Stimulated activated CD8-positive, alpha-beta memory T cell treated with anti-CD3 and anti-CD28 coated beads, Interleukin-15, amount 100 ng/mL, for 48 hours (primary cell): ENCODE measurements at places on chromosomes 1 and 21.

DNA sequence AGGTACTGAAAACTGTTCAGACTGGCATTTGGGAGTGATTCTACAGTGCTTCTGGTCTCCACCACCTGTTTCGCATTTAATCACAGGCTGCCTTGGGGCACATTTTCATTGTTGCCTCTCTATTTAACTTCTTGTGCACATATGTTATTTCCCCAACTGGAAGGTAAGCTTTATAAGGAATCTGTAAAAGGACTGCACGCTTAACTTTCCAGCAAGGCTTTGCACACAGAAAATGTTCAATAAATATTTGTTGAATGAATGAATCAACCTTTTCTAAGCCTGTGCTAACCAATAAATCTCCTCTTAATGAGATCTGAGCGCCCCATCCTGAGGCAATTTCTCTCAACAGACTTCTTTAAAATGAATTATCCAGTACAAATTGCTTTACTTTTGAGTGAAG is 84.3 kb upstream of the ARHGAP29 start:
- no peak for DNase-seq

DNA sequence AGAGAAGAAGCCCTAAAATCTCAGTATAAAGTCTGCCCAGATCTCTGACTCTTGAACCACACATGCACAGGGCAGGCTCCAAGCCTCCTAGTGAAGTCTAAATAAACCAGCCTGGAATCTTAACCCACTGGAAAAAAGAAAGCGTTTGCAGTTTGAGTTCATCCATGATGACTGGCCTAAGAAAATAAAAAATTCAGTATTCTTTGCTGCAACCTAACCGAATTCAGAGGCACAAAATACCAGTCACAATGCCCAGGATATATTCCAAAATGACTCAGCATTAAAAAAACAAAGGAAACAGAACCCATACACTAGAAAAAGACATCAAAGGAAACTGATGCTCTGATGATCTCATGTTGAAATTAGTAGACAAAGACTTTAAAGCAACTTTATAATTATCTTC is 269.2 kb downstream of the SDCCAG8 start:
- DNase-seq = no peak

DNA sequence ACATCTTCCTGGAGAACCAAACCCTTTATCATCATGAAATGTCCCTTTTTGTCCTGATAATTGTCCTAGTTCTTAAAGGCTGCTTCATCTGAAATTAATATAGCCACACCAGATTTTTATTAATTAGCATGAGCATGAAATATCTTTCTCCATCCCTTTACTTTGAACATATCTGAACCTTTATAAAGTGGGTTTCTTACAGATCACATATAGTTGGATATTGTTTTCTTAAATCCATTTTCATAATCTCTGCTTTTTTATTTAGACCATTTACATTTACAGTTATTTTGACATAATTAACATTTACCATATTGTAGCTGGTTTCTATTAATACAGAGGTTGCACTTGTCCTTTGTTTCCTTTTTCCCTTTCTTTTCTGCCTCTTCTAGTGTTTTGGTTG is 17.2 kb downstream of the SHCBP1L start:
- DNase-seq = no peak

DNA sequence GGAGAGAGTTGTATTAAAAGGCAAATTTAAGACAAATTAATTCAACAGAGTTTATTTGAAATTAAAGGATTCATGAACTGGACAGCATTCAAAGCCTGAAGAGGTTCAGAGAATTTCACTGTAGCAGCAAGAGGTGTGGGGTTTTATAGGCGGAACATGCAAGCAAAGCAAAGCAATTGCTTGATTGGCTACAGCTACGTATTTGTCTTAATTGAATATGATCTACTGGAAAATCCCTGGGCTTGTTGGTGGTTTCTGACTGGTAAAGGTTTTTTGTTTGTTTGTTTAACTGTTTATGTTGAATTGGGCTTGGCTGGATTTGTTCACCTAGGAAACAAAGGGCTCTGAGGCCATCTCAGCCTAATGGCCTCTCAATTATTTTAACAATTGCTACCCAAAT is 61.5 kb downstream of the KCNK1 start:
- no peak for DNase-seq

DNA sequence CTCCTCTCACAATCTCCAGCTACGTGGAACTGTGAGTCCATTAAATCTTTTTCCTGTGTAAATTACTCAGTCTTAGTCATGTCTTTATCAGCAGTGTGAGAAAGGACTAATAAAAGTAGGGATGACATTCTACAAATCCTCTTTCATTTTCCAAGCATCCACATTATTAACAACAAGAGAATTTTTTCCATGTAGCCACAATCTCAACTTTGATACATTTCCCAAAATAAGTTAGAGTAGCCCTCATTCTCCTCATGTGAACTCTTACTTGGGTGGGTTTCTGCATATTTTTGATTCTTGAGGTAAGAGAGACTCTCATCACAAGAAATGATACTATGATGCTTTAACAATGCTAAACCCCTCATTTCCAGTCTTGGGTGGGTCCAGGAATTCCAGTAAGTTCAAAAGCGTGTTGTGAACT is 52.8 kb downstream of the TNFSF18 start:
- DNase-seq = no peak

DNA sequence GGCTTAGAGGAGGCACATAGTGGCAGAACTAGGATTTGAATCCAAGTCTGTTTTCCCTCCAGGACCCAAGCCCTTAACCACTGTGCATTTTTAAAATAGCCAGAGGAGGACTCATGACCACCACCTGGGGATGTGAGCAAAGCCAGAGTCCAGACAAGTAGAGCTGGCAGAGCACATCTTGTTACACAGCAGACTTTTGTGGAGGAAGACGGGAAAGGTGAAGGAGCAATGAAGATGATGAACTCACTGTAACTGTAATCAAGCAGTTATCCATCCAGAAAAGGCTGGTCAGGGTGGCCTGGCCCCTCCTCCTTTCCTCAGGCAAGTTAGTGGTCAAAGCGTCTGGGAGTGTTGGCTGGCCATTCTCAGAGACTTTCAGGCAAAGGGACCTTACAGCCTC is 50.9 kb downstream of the SLC44A3 start:
- no peak for DNase-seq

GRCh38 chr21:19246018-19246417 is 842.4 kb upstream of the TMPRSS15 start:
- no peak for DNase-seq

- DNase-seq = no peak
Observed at GRCh38 chr21:21297211-21297610, 299.0 kb downstream of the NCAM2 start.

DNA sequence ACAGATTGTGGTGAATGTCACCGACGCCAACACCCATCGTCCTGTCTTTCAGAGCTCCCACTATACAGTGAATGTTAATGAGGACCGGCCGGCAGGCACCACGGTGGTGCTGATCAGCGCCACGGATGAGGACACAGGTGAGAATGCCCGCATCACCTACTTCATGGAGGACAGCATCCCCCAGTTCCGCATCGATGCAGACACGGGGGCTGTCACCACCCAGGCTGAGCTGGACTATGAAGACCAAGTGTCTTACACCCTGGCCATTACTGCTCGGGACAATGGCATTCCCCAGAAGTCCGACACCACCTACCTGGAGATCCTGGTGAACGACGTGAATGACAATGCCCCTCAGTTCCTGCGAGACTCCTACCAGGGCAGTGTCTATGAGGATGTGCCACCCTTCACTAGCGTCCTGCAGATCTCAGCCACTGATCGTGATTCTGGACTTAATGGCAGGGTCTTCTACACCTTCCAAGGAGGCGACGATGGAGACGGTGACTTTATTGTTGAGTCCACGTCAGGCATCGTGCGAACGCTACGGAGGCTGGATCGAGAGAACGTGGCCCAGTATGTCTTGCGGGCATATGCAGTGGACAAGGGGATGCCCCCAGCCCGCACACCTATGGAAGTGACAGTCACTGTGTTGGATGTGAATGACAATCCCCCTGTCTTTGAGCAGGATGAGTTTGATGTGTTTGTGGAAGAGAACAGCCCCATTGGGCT is 3.0 kb downstream of the CELSR2 start:
- DNase-seq = no peak

DNA sequence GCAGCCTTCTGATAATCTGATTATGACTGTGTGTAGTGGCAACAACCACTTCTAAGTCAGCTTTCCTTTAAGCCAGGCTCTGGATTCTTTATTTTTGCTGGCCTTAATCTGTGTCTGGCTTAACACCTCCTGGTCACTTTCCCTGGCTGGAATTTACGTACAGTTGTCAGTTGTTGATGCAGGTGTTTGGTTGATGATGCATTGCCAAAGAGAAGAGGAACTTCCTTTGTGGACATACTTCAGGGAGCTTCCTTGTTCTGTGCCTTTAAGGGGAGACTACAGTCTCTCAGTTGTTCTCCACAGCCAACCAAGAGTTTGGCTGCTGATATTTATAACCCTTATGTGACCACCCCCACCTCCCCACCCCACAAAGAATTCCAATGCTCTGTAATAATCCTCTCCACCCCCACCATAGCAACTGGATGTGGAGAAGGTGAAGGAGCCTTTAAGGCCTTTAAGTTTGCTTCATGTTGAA is 96.0 kb upstream of the BMP8A start:
- DNase-seq = no peak

DNA sequence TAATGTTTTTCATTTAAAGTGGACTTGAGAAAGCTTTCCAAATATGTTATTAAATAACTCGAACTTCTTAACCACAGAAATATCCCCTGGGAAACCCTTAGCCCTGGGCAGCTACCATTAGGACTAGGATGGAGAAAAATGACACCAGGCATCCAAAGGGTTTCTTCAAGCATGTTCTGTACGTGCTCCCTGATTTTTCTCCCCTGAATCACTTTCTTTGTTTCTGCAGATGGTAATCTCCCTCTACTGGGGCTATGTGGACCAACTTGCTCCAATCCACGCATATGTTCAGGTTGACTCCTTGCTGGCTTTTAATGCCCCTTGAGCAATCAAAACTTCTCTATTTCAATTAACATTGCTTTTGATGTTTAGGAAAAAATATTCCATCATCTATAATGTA is 312.7 kb upstream of the C1orf87 start:
- DNase-seq = no peak

GRCh38 chr1:229033480-229033879 is 237.4 kb upstream of the RAB4A start:
- DNase-seq = no peak

- no peak for DNase-seq
Observed at GRCh38 chr1:13757693-13758092, 57.7 kb downstream of the PRDM2 start.

DNA sequence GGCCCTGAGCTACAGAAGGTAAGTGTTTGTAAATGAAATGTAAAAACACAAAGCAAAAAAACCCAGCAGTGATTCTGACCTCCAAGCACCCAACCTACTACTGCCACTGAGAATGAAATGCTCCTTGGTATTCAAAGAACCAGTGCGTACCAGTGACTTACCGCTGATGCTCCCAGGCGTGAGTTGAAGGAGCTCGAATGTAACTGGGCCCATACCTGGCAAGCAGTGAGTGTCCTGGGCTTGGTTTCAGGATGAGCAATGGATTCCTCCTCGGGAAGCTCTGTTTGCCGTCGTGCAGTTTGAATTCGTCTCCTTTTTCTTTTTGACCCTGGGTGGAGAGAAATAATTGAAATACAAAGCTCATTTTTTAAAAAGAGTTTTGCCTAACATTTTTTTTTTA is 121.9 kb downstream of the ATG4C start:
- DNase-seq = no peak

DNA sequence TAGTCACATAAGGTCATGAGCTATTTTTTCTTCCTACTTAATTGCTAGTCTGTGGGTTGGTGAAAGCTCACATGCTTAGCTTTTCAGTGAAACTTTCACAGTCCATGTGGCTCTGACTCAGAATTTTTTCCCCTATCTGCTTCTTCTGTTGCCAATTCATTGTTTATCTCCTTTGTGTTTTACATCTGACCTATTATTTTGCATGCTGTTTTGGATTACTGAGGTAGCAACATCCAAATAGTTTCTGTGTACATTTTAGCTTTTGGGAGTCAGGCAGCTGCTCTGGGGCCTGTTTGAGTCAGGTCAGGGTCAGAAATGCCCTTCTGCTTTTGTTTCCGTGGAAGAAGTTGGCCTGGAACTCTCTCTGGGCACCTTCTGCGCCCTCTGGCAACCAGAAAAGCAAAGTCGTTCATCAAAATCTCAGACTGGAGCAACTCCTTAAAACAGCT is 40.0 kb downstream of the ROR1 start:
- no peak for DNase-seq

- no peak for DNase-seq
Observed at GRCh38 chr1:150563340-150564038, 14.3 kb downstream of the ADAMTSL4 start.
